ENCODE measurements at places on chromosomes 7 and 10.

DNA sequence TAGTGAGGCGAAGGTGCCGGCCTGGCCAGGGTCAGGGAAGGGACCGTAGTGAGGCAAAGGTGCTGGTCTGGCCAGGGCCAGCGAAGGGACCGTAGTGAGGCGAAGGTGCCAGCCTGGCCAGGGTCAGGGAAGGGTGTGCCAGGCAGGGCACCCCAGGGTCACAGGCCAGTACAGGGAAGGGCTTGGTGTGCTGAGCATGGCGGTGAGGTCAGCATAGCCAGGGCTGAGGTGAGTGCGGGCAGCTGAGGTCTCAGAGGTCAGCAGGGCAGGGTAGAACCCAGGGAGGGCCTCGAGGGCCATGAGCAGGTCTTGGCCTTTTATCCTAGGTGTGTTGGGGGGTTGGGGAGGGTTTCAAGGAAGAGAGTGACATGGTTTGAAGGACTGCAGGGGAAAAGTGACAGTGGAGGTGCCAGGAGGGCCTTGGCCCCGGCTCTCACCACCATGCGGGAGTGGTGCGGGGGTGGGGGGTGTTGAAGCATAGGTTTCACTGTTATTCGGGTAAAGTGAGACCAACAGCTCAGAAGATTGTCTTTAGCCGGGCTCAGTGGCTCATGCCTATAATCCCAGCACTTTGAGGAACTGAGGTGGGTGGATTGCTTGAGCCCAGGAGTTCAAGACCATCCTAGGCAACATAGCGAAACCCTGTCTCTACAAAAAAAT is 93.3 kb downstream of the CHST15 start:
- no peak for DNase-seq

DNA sequence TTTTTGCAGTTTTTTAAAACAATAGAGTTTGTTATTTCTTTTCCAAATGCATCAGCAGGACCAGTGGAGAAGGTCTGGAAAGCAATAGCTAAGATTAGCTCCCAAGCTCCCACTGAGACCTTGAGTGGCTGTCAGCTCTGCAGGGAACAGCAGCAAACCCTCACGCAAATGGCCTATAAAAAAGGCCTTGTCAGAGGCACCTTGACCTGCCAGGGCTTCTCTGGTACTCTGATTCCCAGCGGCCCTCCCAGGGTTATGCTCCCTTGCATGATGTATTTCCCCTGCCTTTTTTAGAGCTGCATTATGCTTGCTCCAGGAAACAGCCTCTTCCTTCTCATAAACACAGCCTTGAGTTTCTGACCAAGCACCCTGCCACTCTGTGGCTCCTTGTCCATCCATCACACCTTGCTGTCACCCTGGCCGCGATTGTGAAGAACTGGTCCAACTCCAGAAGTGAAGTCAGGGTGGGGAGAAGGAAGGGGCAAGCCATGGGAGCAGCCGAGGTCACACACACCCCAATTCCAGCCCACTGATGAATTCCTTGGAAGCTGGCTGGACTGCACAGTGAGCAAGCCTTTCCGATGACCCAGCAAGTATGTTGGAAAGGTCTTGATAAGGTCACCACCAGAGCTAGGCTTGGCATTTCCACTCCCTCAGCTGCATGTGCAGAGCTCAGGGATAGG is 35.3 kb upstream of the NKX2-3 start:
- DNase-seq, result no peak

DNA sequence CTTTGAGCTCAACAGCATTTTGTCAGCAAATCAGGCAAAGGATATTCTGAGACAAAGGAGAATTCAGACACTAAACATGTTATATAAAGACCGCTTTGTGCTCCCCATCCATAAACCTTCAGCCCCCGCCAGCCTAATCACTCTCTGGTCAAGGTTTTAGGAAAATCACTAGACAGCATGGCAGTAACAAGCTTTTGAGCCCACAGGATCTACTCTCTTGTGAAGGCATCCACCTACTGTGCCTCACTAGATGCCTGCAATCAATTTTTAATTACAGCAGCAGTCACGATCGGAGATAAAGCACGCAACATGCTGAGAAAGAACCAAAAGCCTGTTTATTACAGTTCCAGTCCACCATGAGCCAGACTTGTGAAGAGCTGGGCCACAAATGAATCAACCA is 19.1 kb downstream of the PDE1C start:
- no peak for DNase-seq

GRCh38 chr10:100836891-100837290 is 75.9 kb upstream of the SLF2 start:
- DNase-seq, result no peak

- DNase-seq, result no peak
These were observed 66.8 kb downstream of the CCDC6 start for GRCh38 chr10:59839576-59839975.

All from activated CD8-positive, alpha-beta memory T cell treated with anti-CD3 and anti-CD28 coated beads for 48 hours (primary cell).